ENCODE measurements at places on chromosomes 5 and 9.

- no peak for DNase-seq
These were observed 109.6 kb downstream of the FGF1 start for GRCh38 chr5:142576303-142576702.

- no peak for DNase-seq
These were observed 46.6 kb downstream of the OSMR start for GRCh38 chr5:38892363-38892762.

DNA sequence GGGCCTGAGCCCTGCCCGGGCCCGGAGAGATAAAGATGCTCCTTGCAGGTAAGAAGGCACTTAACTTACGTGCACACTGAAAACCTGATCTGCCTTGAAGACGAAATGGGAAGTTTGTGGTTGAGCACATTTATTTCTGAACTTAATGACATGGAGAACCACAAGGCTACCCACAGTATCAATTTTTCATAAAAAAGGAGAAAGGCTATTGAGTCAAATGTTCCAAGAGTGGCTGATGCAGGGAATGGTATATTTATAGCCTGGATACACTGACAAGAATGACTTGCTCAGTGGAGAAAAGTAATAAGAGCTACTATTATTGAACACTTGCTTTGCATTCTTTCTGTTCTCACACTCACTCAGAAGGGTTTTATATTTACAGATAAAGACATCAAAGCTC is 419.3 kb downstream of the ACTL7B start:
- DNase-seq = no peak

DNA sequence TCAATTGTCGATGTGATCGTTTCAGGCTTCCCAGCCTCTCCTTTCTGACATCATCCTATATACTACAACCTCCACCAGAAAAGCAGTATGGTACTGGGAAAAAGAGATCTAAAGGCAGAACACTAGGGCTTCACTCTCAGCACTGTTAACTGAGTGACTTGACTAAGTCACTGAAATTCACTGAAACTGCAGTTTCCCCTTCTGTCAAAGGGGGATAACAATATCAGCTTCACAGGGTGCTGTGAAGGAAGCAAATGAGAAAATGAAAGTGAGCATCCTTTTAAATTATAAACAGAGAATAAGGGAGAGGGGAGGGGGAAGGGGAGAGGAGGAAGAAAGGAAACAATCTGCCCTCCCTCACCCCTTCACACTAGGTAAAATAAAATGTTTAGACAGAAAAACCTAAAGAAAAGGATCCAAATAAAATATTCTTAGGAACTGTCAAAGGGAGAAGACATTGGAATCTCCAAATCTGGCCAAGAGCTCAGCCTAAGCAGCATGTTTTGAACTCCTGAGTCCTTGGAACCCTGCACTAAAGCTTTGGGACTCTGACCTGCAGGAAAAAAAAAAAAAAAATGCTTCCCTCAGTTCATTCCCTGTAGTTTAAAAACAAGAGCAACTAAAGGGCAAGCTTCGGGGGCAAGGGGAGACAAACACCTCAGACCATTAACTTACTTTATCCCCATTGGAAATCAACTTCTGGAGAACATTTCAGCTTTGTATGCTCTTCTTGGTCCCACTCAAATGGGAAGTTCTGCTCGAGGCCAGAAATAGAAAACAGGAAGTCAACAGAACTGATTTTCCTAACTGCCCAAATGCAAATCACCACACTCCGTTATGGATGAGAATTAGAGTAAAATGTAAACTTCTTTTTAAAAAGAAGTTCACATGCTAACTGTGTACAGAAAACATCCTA is 178.3 kb downstream of the DEPDC1B start:
- DNase-seq = no peak

DNA sequence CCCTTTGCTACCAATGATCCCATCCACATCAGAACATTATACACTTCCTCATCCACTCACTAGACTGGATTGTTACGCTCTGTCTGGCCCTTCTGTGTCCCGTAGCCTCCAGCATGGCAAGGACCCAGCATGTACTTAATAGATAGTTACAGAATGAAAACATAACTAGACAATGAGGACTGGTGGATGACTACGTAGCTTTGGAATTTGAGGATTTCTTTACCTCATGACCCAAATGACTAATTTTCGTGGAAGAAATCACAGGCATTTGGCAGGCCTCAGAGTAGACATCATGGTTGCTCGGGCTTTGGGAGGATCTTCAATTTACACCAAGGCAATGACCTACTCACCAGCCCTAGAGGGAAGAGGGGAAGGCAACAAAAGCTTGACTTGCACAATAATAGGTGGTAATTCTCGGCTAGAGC is 299.8 kb downstream of the TLE1 start:
- no peak for DNase-seq

DNA sequence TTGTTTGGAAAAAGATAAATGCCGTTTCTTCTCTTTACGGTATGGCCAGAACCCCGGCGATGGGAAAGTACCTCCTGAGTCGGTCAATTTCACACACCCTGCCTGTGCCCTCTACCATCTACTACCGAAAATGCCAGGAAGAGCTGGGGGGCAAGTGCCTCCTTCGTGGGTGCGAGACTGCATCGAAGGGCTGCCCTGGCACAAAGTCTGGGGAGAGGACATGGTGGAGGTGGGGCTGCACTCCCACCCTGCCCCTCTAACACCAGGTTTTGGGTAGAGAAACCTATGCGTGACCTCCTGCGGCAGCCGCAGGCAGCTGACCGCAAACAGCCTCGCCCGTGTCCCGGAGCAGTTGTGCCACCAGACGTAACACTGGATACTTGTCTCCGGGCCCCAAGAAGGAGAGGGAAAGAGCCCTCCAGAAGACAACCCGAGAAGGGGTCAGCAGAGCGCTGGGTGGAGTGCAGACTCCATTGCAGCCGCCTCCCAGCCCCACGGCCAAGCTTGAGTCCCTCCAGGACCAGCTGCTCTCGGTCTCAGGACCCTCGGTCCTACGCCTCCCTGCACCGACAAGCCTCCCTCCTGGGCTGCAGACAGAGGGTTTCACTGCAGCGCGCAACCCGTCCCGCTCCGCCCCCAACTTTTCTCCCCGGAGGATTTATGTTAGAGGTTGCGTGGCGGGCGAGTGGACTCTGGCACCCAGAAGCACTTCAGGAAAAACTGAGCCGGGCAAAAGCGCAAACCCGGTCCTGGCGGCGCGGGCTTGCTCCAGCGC is 823 bp upstream of the PRDM6 start:
- no peak for DNase-seq

GRCh38 chr9:116585204-116585603 is 101.9 kb upstream of the TRIM32 start:
- no peak for DNase-seq

DNA sequence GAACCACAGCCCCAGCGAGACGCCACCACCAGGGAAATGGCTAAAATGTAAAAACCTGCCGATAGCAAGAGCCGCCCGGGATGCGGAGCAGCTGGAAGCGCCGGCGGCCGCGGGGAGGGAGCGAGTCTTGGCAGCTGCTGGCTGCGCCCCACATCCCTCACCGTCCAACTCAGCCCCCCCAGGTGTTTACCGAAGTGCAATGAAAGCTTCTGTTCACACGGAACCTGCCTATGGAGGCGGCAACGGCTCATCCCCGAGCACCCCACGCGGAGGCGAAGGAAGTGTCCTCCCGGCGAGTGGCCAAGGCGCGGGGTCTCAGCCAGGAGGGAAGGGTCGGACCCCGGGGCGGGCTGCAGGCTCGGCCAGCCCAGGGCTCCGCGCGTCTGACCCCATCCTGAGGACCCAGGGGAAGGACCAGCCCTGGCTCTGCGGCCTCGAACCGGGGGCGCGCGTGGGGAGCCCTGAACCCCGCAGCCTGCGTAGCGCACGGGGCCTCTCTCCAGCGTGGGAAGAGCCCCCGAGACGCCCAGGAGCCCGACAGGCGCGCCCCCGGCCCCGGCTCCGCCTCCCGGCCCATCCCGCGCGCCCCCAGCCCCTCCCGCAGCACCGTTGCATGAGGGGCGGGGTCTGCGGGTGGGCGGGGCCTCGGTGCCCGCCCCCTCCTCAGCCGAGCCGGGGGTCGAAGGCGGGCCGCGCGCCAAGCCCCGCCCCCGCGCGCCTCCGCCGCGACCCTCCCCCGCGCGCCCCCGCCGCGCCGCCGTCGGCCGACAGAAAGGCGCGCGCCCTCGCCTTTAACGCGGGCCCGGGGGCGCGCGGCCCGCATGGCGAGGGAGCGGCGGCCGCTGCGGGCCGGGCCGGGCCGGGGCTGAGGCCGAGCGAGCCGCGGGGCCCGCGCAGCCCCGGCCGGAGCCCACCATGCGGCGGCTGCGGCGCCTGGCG is at the start of gene DIPK1B:
DIPK1B (plus strand) TSS at position 822 of the 939 bp plus-strand sequence; CDS start at position 916, 94 bp downstream.
- DNase-seq = peak; percentile 41

DNA sequence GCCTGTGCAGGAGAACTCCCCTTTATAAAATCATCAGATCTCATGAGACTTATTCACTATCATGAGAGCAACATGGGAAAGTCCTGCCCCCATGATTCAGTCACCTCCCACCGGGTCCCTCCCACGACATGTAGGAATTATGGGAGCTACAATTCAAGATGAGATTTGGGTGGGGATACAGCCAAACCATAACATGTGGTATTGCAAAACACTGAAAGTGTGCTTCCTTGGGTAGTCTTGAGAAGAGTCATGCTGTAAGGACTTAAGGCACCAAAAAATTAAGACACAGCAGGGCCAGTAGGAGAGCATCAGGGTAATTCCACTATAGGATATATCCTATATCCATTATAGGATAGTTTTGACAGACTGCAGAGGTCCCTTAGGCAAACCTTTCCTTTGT is 29.4 kb upstream of the GDNF start:
- no peak for DNase-seq

DNA sequence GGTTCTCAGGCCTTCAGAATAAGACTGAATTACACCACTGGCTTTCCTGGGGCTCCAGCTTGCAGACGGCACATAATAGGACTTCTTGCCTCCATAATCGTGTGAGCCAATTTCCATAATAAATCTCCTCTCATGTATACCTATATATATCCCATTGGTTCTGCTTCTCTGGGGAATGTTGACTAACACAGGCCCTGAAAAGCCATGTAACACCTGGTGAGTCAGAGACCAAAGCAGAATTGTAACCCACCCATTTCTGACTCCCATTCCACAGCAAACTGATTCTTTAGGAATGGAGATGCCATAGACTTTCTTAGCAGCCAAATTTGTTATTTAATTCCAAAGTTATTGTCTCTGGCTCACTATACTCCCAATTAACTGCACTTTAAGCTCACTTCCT is 85.4 kb upstream of the AGXT2 start:
- no peak for DNase-seq

GRCh38 chr9:113574441-113575262 is 111.1 kb downstream of the RGS3 start:
- no peak for DNase-seq

DNA sequence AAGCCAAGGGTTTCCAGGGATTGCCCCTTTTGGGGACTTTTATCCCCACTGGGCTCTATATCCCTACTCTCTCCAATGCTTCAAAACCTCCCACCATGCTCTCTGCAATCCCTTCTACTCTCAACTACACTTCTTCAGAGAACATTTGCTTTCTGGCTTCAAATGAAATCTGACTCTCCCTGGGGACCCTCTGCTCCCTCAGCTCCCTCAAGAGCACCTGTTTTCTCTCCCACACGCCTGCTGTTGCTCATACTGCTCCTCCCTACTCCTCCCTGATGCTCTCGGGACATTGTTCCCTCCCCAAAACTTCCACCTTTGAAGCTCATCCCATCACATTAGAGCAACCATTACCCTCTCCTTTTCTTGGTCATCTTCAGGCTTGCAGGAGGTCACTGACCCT is 344.9 kb downstream of the CDK5RAP2 start:
- DNase-seq = no peak

- no peak for DNase-seq
These were observed 27.7 kb downstream of the HMGCR start for GRCh38 chr5:75364571-75365280.

GRCh38 chr9:7578951-7579350 is 220.6 kb downstream of the DMAC1 start:
- DNase-seq = no peak

GRCh38 chr5:96721351-96721977 is 59.3 kb downstream of the CAST start:
- no peak for DNase-seq

- DNase-seq = no peak
These were observed 312.2 kb downstream of the SEMA5A start for GRCh38 chr5:9233712-9234111.

DNA sequence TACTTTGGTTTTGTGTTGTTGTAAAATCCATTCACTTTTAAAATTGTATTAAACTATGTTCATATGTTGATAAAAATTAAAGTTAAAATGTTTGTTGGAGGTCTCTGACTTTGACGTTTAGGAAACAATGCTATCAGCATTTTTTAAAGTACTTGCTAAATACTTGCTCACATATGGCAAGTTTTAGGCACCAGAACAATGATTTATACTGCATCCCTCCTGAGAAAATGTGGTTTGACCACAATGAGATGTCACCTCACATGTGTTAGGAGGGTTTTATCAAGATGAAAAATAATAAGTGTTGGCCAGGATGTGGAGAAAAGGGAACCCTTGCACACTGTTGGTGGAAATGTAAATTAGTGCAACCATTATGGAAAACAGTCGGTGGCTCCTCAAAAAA is 180.8 kb downstream of the HSD17B3 start:
- DNase-seq = no peak

DNA sequence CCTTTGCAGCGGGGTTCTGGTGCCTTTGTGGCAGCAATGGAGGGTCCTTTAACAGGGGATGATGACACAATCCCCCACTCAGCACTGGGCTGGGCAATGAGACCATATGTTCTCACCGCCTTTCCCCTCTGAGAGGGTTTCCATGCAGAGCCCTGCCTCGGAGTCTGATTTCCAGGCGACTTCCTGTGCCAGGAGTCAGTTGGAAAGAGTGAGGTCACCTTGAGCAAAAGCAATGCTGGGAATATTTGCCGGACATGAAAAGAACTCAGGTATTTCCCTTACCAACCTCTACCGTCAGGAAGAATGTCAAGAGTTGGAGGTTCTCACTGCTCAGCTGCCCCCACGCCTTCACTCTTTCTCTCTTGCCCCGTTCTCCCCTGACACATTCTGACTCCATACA is 284.2 kb upstream of the IRX1 start:
- no peak for DNase-seq

GRCh38 chr5:19002111-19002510 is 985.9 kb downstream of the CDH18 start:
- no peak for DNase-seq

- no peak for DNase-seq
These were observed 246.5 kb downstream of the SYK start for GRCh38 chr9:91047993-91048607.
